ENCODE measurements at places on chromosomes 6 and 20.

DNA sequence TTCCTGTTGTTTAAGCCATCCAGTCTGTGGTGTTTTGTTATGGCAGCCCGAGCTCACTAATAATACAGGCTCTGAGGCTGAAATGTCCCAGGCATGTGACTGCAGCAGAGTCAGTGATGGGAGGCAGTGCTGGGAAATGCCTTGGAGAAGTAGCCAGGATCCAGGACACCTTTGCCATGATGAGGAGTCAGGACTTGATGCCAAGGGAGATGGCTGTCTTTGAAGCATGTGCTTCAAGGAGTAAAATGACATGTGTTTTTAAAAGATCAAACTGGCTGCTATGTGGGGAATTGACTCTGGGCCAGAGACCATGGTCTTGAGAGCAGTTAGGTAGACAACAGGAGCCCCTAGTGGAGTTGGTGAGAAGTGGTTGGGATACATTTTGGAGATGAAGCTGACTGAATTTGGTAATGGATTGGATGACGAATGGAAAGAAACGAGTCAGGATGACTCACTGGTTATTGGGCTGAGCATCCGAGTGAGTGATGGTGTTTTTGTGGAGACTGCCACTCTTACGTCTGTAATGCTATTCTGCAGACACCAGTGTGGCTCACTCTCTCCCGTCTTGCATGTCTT, 322.2 kb downstream of the PLCB1 start:
- DNase-seq, result peak; percentile 6

DNA sequence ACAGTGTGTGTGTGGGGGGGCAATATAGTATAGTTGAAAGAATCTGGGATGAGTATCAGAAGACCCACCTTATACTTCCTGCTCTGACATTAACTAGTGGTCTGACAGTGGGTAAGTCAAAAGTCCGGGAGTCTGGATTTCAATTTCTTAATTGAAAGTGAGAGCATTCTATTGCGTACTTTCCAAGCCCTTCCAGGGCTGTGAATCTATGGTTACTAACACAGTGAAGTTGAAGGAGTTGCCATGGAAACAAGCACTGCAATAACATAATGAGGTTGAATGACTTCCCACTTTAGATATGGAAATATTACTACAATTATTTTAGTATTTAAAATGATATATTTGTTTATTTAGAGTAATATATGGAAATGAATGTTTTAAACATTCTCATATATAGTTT, 80.2 kb downstream of the MLIP start:
- DNase-seq, result no peak

- DNase-seq, result no peak
Measured at GRCh38 chr20:41872930-41873329, 254.8 kb upstream of the CHD6 start.

DNA sequence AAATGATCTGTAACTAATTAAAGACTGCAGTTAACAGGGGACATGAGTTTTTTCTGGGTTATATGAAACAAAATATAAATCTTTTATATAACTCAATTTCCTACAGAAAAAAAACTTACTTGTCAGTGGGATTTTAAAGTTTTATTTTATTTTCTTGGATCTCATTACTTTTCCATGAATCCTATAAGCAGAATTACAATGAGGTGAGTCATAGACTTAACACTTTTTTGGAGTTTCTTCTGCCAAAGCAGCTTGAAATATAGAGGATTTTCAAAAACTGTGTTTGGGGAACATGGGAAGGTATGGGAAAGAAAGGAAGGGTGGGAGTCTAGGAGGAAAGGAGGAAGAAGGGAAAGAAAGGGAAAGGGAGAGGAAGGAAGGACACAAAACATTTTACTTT, 130.7 kb downstream of the AIG1 start:
- no peak for DNase-seq

GRCh38 chr20:63826753-63827152, 4.3 kb downstream of the ZBTB46 start:
- DNase-seq, result no peak

DNA sequence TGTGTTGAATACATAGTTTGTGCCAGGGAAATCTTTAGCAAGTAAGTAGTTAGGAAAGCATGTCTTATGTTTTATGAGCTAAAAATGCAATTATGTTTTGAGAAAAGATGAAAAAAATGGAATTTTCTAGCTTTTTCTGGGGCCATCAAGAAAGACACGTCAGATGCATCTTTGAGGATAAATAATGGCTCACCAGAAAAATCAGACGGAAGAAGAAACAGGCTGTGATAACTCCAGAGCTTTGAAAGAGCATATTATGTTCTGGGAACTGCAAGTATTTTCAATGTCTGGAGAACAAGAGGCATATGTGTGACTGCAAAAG, 173.7 kb downstream of the CLVS2 start:
- no peak for DNase-seq
